DMS53 (cell line): ENCODE measurements at places on chromosomes 2 and 18.

DNA sequence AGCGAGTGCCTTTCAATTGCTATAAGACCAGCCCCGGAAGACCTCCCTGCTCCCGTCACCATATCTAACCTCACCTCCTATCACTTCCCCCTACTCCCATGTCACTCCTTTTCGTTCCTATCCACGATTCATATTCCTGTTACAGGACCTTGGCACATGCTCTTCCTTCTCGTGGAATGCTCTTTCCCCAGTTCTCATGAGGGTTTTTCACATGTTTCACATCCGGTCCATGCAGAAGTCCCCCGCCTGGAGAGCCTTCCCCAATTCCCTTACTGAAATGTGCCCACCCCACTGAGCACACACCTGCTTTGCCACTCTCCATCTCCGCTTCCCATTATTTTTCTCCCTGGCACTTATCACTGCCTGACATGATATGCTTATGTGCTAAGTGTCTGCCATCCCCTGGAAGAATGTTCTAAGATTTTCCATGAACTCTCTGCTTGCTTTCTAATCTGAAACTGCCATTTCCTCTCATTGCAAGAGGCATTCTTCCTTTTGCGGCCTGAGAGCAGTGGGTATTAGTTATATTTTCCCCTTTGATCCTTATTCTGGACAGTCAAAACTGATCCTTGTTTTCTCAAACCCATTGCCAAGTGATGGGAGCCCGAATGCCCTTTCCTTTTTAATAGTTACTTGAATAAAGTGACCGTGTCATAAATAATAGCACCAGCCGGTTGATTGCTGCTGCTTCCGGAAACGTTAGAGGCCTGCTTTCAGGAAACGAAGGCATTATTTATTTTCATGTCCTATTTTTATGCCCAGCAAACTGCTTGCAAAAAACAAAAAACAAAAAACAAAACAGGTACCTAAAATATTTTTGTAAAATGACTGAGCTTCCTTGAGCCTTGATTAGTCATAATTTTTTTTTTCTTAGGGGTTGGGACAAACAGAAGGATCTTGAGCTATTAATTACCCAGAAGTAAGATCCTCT, 127.9 kb downstream of the ZNF532 start:
- DNase-seq: no peak

GRCh38 chr2:190255676-190256075, 64.0 kb downstream of the HIBCH start:
- no peak for DNase-seq

- DNase-seq: no peak
Observed at GRCh38 chr2:29579495-29580169, 341.8 kb downstream of the ALK start.

DNA sequence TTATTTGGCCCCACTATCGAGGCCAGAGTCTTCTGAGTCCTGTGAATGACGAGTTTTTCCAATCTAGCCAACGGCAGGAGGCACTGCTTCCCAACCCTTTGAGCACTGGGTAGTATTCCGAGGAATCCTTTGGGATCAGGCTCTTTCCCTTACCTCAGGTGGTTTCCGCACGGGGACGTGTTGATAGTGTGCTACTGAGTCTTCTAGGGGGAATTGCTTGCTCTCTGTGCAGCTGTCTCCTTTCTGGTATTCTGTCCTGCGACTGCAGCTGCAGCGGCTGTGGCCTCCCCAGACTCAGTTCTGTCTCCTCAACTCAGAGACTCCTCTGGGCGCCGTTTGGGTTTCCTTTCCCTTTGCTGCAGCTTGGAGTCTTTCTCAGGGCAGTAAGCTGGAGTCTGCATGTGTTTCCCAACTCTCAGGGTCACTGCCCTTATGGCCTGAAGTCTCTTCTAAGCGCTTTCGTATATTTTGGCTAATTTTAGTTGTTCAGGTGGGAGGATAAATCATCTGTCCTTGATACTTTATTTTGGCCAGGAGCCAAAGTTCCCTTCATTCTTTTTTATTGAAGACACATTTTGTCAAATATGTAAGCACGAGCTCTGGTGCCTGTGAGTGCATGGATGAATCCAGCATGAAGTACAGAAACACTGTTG, 118.4 kb downstream of the MAP4K4 start:
- no peak for DNase-seq

- DNase-seq: peak; percentile 43
Observed at GRCh38 chr2:172113617-172114016, 10.9 kb upstream of the DLX2 start.

GRCh38 chr2:157052685-157053224, 204.8 kb upstream of the GALNT5 start:
- DNase-seq: peak; percentile 83

GRCh38 chr18:48950536-48951447, at the start of gene SMAD7:
SMAD7 (minus strand) TSS chr18:48950965; CDS start chr18:48950424, 541 bp downstream.
- DNase-seq: peak; percentile 67

DNA sequence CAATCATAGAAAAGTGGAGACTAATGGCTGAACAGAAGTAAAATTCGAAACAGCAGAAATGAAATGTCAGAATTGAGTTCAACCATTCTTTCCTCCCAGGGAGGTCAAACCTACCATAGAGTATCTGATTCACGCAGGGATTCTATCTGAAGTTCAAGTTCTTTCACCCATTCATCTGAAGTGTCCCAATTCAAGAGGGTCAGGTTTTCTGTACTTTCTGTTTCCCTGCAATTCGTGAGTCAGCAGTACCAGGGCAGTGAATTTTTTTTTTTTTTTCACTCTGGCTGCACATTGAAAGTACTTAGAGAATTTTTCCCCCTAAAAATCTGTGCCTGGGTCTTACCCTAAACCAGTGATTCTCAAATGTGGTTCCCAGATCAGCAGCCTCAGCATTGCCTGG, 40.9 kb upstream of the CCDC88A start:
- peak; percentile 48 for DNase-seq

DNA sequence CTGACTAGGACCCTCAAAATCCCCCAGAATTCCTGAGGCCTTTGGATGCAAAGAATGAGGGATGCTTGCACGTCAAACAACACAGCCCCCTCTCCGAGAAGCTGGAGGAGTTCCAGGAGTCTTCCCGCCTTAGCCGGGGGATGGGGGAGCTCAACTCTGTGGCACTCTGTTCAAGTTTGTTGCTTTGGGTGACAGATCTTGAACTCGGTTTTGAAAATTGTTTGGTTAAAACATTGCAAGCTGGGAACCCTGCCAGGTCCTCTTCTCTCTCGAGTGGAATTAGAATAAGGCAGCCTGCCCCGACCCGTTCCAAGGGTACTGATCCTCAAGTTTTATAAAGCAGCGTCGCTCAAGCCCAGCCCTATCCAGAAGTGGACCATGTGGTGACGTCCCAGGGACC, 244.1 kb downstream of the LOXHD1 start:
- peak; percentile 31 for DNase-seq

- DNase-seq: no peak
Observed at GRCh38 chr2:137185378-137186078, 420.2 kb downstream of the THSD7B start.

GRCh38 chr2:20755132-20755800, 67.6 kb downstream of the LDAH start:
- no peak for DNase-seq

DNA sequence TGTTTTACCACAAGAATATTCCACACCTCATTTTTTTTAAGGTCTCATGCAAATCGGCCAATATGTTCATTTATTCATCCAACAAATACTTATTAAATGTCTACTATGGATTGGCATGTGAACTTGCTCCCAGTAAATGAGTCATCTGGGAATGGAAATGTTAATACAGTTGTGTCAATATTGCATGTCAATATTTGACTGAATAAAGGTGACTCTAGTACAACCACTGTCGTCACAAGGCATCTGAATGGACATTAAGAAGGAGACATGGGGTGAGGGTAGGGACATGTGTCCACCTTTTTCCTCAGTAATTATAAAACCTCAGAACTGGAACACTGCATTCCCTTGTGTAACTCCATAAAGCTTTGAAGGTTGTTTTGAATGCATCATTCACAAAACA, 365.4 kb downstream of the ADCYAP1 start:
- DNase-seq: peak; percentile 100

DNA sequence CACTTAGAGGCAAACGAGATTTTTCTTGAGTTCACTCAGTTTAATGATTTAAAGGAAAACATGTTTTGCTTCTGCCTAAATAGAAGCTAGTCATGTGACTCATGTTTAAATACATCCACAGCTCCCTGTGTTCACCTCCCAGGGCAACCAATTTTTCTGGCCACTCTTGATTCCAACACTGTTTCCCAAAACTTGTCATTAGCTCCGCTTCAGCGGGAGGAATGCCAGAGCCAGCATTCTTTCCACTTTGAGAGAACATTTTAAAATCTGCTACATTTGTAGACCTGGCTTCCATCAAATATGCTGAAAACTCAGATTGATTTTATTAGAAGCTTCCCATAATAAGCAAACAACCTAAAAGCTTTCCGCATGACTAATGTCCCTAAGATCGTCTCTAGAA, 2.8 kb upstream of the CYS1 start:
- DNase-seq: no peak
